ENCODE measurements at places on chromosomes 16 and 17.

GRCh38 chr17:82938486-82938872 is 98.7 kb upstream of the ZNF750 start:
- H3K36me3 ChIP-seq: peaks cover 73% of the 10 kb centered on the region
- H3K27me3 ChIP-seq: no peaks in the 10 kb centered on the region
- no peak for DNase-seq
- no peak overlapping the region for H3K4me3 ChIP-seq
- H3K27ac ChIP-seq: no peak overlapping the region
- no peaks in the 10 kb centered on the region for H3K4me1 ChIP-seq

DNA sequence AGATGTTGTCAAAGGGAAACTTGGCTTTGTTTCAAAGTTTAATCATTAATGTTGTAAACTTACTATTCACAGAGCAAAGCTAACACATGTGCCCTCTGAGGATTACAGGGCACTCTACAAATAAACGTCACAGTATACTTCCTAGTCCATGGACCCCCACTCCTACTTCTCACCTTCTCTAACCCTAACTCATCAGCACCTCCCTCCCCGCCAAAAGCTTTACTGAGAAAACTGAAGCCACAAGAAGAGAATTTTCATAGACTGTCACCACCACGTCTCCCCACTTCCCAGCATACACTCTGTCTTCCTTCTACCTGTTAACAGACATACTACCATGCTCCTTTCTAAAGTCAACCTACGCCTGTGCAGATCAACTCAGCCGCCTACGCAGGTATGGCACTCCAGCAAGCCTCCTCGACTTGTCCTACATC is 29.0 kb downstream of the HELZ start:
- H3K36me3 ChIP-seq: peaks cover 43% of the 10 kb centered on the region
- H3K4me3 ChIP-seq: no peak overlapping the region
- DNase-seq: no peak

- H3K4me3 ChIP-seq: no peak overlapping the region
- DNase-seq: no peak
- peaks cover 8% of the 10 kb centered on the region for H3K4me1 ChIP-seq
- H3K27me3 ChIP-seq: no peaks in the 10 kb centered on the region
- no peaks in the 10 kb centered on the region for H3K36me3 ChIP-seq
Measured at GRCh38 chr16:2790631-2791030, 3.3 kb upstream of the PRSS33 start.

GRCh38 chr16:5763176-5763575 is 665.6 kb upstream of the EEF2KMT start:
- no peaks in the 10 kb centered on the region for H3K36me3 ChIP-seq
- no peak for DNase-seq
- H3K27ac ChIP-seq: no peak overlapping the region
- no peak overlapping the region for H3K4me3 ChIP-seq

DNA sequence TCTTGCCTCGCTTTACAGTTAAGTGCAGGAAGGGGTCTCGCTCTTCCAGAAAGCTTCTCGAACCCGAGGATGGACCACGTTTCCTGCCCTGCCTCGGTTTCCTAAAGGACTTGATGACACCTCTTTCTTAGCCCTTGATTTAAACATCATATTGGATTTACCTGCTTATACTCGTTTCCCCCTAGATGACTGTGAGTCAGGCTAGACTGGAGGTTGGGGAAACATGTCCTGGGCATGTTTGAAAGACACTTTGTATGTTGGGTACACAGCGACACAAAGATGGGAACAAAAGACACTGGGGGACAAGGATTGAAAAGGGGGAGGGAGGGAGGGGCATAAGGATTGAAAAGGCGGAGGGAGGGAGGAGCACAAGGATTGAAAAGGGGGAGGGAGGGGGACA is 30.0 kb downstream of the SDK2 start:
- no peaks in the 10 kb centered on the region for H3K27me3 ChIP-seq
- no peak for DNase-seq
- no peak overlapping the region for H3K27ac ChIP-seq

DNA sequence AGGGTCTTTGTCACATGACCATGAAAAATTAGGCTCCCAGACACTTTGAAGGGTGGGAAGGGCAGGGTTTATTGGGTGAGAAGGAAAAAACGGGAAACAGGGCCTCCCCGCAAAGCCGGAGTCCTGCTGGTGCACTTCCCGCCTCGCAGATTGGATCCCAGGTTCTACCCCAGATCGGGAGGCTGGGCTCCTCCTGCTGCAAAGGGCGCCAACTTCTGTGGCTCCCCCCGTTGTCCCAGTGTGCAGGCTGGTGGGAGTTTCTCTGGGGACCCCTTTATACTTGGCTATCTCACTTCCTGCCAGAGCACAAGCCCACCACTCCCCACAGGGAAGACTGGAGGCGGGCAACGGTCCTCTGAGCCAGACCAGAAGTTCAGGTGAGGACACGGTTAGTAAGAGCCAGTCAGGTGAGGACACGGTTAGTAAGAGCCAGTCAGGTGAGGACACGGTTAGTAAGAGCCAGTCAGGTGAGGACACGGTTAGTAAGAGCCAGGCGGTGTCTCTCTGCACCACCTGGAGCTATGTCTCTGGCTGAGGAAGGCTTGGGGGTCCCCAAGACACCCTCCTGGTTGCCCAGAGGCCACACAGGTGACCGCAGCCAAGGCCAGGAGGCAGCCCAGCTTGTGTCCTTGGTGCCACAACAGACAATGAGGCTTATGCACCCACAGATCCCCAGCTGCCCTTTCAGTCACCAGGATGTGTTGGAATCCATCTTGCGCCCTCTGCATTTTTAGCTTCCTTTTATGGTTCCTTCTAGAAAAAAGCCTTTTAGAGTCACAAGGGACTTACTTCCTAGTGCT is 48.1 kb upstream of the CHMP6 start:
- H3K4me1 ChIP-seq: peaks cover 13% of the 10 kb centered on the region
- H3K27me3 ChIP-seq: no peaks in the 10 kb centered on the region
- DNase-seq: no peak
- H3K36me3 ChIP-seq: peaks cover 44% of the 10 kb centered on the region

DNA sequence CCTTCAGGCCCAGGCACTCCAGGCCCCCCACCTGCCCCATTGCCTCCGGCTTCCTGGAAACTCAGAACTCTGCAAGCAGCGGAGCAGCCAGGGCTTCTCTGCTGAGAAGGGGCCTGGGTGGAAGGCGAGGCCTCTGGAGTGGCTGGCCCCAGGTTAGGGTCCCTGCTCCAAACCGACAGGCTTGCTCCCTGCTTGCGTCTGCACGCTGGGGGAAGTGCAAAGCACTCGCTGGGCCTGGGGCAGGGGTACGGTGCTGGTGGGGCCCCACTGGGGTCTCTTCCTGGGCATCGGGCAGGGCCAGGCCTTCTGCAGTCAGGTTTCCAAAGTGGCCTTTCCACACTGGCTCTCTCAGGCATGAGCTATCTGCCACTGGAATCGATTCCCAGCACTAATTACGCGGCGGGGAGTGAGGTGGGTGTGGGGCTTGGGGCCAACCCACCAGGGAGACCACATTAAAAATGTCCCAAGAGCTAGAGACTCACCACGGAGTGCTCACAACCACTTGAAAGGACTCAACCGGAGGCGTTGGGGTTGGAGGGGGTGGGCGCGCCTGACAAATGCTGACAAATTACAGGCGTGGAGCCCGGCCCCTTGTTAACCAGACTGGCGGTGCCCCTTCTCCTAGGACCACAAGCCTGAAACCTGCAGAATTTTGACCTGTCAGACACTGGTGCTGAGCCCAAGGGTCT is 17.9 kb downstream of the FAM83G start:
- no peaks in the 10 kb centered on the region for H3K27me3 ChIP-seq
- DNase-seq: no peak
- no peaks in the 10 kb centered on the region for H3K4me1 ChIP-seq
- no peak overlapping the region for H3K4me3 ChIP-seq

DNA sequence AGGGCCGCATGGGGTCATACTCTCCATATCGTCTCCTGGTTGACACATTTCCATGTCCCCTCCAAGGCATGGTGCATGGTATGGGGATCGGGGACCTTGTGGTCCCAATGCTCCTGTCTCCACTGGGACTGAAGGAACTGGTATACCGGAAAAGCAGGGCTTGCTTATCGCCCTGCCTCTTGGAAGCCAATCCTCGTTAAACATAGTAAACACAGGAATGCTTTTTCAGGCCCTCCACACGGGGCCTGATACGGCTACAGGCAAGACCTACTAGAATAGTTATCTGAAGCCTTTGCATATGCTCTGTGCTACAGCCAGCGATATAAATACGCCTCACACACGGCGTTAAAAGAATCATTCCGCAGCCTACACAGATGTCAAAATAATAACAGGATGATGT is 159.5 kb downstream of the SHISA9 start:
- H3K4me3 ChIP-seq: no peak overlapping the region
- no peaks in the 10 kb centered on the region for H3K36me3 ChIP-seq
- no peaks in the 10 kb centered on the region for H3K4me1 ChIP-seq
- H3K27ac ChIP-seq: no peak overlapping the region

DNA sequence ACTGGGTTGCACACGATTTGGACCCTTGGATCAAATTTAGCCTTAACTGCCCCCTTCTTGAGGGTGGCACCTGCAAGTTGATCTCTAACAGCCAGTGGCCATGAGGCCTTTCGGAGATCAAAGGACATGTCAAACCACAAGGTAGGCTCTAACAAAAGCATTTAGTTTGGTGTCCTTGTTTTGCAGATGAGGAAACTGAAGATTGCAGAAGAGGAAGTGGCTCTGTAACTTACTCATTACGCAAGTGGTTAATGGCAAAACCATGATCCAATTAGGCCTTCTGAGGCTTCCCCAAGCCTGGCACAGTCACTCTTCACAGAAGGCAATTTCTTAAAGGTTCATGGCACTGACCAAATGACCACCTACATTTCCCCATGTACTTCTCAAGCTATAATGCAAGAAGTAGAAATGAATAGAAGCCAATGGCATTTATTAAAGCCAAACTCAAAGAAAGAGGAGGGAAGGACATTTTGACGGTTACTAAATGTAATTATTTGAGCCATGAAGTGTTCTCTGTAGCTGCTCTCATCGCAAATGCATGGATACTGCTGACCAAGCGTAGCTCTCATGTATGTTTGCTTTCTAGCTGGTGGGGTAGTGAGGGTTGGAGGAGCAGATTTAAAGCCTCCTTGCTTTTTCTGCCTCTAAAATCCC is 32.8 kb upstream of the ABCC12 start:
- H3K27me3 ChIP-seq: no peaks in the 10 kb centered on the region
- H3K4me1 ChIP-seq: no peaks in the 10 kb centered on the region
- no peak overlapping the region for H3K27ac ChIP-seq
- H3K36me3 ChIP-seq: no peaks in the 10 kb centered on the region
